ENCODE measurements at places on chromosomes 7 and 10.

- peak; percentile 62 for DNase-seq
Observed at GRCh38 chr10:13439313-13440184, 89.3 kb downstream of the BEND7 start.

DNA sequence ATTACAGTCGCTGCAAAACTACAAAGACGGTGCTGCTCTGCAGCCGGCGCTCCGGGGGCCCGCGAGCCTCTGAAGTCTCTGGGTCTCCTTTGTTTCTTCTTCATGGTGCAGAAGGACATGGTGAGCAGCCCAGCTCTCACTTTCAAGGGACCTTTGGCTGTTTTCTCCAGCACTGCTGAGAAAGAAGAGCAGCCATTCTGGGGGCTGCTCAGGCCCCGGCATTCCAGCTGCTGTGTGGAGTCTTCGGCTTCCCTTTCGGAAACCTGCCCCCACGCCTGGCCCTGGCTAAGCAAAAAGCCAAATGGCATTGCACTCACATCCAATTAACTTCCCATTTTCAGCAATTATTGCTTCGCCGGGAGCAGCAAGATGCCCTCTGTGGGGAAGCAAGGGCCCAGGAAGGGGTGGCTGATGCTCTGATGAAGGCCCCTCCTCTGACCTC lies 555.7 kb downstream of the PTPRN2 start:
- no peak for DNase-seq

GRCh38 chr10:25811052-25811685 lies 122.9 kb upstream of the MYO3A start:
- DNase-seq, result no peak

DNA sequence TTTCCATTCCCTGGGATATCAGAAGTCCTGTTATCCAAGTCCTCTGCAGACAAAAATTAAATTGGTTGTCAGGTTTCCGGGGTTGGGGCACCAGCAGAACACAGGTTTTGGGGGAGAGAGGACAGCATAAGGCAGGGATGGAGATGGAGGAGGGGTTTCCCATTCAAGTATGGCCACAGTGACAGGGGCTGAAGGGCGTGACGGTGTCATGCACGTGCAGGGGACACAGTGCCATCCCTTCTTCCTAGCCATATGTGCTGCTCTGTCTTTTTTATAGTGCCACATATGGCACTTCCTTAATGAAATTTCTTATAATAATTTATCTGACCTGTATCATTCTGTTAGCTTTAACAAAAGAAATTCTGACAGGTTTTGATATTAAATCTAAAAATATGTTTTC lies 259.2 kb downstream of the PTEN start:
- no peak for DNase-seq

- DNase-seq, result no peak
Observed at GRCh38 chr7:78412216-78412858, 613.8 kb downstream of the PHTF2 start.

GRCh38 chr7:156889746-156890145 lies 3.2 kb downstream of the LMBR1 start:
- no peak for DNase-seq

GRCh38 chr7:93015101-93015778 lies 102.5 kb downstream of the SAMD9 start:
- DNase-seq, result no peak
